Osteoblast (primary cell): ENCODE measurements at places on chromosomes 13 and 19.

- no peak for DNase-seq
Observed at GRCh38 chr13:46667687-46668281, 114.8 kb downstream of the LRCH1 start.

- DNase-seq: no peak
Observed at GRCh38 chr13:69704311-69704710, 403.3 kb upstream of the ATXN8OS start.

- DNase-seq: peak; percentile 88
Observed at GRCh38 chr13:44237276-44237767, 136.3 kb upstream of the SERP2 start.

DNA sequence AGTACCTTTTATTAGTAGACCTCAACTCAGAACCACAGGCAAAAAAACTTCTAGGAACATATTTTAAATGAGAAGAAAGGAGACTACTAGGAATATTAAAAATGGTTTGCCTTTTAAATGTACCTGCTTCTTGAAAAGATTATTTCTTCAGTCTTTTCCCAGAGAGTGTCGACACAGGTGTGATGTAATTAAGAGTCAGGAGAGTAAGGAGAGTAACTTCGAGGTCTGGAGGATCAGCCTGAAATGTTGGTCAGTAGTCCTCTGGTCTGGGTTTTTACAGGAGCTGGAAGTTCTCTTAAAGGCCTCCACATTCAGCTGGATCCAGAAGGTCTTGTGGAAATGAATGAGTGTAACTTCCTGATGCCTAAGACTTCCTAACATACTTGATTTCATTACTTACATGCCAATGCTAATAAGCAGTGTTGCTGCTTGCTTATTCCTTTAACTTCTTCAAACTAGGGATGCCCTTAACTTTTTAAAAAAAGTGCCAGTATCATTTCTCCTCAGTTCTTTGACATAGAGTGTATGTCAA lies at the start of gene KCTD4:
KCTD4 (minus strand) TSS at position 345 of the 532 bp plus-strand sequence. CDS start 6,478 bp downstream, outside the sequence.
- DNase-seq: peak; percentile 14

- no peak for DNase-seq
Observed at GRCh38 chr13:88908961-88909441, 1237.8 kb downstream of the SLITRK5 start.

DNA sequence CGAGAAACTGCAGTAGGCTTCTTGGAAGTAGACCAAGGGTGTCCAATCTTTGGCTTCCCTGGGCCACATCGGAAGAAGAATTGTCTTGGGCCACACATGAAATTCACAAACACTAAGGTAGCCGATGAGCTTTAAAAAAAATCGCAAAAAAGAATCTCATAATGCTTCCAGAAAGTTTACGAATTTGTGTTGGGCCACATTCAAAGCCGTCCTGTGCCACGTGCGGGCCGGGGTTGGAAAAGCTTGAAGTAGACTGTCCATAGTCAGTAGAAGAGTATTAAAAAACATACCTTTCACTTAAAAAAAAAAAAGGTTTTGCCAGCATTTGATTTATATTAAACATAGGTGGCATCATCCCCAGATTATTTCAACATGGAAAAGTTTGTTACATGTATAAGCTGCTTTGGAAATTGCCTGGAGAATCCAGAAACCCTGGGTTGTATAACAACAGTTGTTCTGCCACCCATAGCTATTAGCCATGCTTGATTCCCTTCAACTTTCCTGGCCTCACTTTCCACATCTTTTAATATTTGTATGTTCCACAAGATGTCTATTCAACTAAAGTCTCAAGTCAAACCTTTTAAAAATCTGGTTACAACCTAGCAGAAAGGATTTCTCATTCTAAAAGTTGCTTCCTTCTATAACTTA lies 1.0 kb downstream of the IFT88 start:
- no peak for DNase-seq

- no peak for DNase-seq
Observed at GRCh38 chr13:45542391-45542790, 73.1 kb downstream of the ERICH6B start.

DNA sequence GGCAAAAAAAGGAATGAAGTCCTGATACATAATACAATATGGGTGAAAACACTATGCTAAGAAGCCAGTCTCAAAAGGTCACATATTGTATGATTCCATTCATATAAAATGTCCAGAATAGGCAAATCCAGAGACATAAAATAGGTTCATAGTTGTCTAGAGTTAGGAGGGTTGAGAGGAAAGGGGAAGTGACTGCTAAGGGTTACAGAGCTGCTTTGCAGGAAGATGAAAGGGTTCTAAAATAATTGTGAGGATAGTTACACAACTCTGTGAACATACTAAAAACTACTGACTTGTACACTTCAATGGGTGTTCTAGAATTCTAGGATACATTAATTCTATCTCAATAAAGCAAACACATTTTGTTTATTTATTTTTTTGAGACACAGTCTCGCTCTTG lies 25.7 kb downstream of the CAB39L start:
- DNase-seq: no peak

- peak; percentile 64 for DNase-seq
Observed at GRCh38 chr19:2064395-2064787, 13.3 kb upstream of the MKNK2 start.

DNA sequence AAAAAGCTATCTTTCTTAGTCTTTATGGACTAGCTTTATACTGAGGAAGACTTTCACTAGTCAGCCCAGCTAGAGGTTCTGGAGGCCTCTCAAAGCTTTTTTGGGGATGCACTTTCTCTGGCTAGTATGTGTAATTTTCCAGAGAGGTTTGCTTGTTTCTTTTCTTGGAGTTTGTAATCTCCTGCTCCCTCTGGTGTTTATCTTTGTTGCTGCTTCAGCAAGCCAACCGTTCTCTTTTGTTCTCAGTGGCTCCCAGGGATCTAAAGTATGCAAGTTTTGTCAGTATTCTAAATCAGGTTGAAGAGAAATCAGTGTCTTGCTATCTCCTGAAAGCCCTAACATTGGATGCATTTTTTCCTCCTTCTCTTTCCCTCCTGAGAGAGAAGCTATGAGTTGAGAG lies 121.1 kb upstream of the MYO16 start:
- DNase-seq: no peak

GRCh38 chr19:54436628-54437252 lies 12.3 kb upstream of the LENG8 start:
- DNase-seq: peak; percentile 71

GRCh38 chr13:49502954-49503353 lies 7.2 kb downstream of the PHF11 start:
- DNase-seq: peak; percentile 69

DNA sequence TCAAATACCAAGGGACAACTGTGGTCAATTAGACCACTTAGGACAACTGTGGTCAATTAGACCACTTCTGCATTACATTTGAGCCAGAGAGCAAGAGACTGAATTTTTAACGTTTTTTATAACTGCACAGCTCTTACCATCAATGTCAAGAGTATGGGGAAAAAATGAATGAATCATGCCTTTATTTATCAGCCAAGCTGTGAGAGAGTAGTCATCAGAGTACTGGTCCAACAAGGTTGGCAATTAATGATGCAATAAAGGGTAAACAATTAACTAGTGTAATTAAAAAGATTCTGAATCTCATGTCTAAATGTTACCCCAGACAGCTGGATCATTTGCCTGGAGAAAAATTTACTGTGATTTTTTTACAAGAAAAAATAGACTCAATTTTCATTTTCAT lies 381.1 kb downstream of the LIG4 start:
- no peak for DNase-seq

GRCh38 chr19:40556953-40557530 lies 19.6 kb upstream of the SHKBP1 start:
- peak; percentile 72 for DNase-seq

- no peak for DNase-seq
Observed at GRCh38 chr19:55355213-55355821, 798 bp upstream of the COX6B2 start.

DNA sequence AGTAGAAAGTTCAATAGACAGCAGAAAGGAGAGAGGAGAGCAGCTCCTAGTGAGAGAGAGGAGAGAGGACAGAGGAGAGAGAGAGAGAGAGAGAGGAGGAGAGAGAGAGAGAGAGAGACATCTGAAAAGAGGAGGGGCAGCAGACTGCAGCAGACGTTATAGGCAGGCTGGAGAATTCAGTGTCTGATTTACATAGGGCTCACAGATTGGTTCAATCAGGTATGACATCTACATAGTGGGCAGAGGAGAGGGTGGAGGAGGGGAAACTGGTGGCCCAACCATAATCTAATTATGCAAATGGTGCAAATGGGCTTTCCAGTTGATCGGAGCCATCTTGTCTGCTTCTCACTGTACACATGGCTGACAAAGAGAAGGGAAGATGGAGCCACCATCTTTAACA lies 221.3 kb upstream of the TRPC4 start:
- DNase-seq: no peak

DNA sequence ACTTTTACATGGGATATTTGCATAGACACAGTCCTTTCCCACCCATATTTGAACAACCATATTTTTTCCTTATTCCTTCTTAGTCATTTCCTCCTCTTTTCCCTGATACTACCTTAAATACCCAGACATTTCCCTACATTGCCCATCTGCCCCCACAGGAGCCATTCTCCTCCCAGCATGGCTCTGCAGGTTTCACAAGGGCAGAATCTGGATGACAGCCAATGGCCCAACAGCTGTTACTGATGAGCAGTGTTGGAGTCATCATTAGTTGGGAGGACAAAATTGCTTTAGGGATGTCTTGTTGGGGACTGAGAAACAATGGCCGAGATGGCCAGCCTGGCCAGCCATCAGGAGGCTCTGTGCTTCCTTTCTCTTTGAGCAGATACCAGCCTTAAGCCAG lies 209.5 kb downstream of the KLF5 start:
- DNase-seq: no peak

- no peak for DNase-seq
Observed at GRCh38 chr19:17590866-17591265, 35.4 kb downstream of the COLGALT1 start.

- peak; percentile 45 for DNase-seq
Observed at GRCh38 chr19:41437944-41438574, 1.7 kb downstream of the DMAC2 start.

GRCh38 chr13:45907503-45907902 lies 56.0 kb upstream of the SIAH3 start:
- no peak for DNase-seq

DNA sequence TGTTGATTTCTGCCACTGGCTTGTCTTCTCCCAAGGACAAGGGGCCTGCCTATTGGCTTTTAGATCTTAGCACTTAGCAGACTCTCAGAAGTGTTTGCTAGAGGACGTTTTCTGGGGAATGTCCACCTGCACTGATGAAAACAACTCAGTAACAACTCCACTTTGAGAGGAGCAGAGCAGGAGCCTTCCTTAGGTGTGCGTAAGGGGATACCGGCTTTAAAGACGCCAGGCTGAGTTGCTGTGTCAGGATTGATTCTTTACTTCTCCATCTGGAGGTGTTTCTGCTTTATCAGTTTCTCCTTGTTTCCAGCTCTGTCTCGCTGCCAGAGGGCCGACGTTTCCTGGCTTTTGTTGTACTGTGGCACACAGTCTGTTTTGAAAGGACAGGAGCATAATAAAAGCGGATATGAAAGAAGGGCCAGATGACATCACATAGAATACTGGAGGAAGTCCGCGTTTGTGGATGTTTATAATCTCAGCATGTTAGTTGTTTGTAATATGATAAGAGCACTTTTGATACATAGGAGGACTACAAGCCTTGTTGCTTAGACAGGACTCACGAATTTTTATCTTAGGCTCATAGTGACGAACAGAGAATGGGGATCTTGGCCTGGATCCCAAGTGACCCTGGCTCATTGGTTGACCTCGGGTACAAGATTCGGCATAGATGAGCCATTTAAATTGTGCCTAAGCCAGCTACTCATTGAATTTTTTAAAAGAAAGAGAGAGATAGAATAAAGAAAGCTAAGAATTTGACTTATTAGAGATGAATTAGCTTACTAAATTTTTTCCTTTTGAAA lies 34.6 kb downstream of the COL4A2 start:
- no peak for DNase-seq

DNA sequence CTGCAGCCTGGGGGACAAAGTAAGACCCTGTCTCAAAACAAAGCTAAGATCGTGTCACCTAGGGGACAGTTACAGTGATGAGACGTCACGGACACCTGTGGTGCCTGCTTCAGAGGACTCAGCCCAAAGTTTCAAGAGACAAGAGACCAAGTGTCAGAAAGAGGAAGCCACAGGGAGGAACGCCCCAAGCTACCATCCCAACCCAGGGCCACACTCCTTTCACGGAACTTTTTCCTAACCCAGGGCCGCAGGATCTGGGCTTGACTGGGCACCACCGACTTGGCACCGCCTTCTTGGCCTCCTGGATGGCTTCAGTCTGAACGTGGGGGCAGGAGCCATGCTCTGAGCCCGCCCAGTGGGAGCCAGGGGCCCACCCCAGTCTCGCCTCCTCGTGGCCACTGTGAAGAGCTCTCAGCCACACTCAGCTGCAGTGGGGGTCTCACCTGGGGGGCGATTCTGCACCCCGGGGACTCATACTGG lies 8.5 kb downstream of the MOB3A start:
- peak; percentile 46 for DNase-seq

- no peak for DNase-seq
Observed at GRCh38 chr13:109154546-109154945, 525.1 kb downstream of the MYO16 start.

- DNase-seq: no peak
Observed at GRCh38 chr13:101941095-101941783, 460.6 kb downstream of the FGF14 start.

DNA sequence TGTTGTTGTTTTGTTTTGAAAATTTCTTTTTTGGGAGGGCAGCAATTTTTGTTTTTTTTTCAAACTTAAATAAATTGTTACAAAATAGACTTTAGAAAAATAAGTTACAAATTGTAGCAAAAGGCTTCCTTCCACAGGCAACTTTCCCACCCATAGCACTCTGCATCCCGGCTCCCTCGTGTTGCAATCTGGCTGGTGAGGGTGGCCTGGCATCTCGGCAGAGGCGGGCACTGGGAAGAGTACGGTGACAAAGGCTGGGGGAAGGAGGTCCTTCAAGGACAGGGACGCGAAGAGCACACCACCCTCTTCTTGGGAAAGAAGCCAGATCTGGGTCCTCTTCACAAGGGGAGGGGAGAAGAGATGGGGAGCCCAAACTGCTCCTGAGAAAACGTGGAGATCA lies 379.7 kb downstream of the OLFM4 start:
- DNase-seq: no peak

- peak; percentile 72 for DNase-seq
Observed at GRCh38 chr13:104571161-104571892, 1505.1 kb upstream of the SLC10A2 start.

DNA sequence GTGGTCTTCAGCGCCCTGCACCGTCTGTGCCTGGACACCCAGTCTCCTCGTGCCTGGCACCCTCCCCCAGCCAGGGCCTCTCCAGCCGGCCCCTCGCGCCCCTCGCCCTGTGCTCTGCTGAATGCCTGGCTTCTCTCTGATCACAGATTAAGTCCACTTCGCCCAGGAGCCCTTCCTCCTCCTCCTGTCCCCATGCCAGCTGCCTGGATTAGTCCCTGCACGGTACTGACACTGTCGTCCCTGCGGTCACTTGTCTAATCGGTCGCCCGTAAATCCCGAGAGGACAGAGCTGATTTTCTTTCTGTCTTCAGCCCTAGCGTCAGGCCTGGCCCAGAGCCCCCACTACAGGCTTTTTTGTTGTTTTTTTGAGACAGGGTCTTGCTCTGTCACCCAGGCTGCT lies 6.6 kb downstream of the THOP1 start:
- DNase-seq: no peak
